ENCODE measurements at places on chromosomes 5 and 9.
A peak's percentile ranks its signal among the peaks of the same experiment; 100 is the strongest.

- no peak for DNase-seq
Observed at GRCh38 chr9:115966660-115967059, 186.9 kb upstream of the PAPPA start.

- peak; percentile 10 for DNase-seq
Observed at GRCh38 chr5:163867324-163867723, 361.9 kb downstream of the MAT2B start.

- DNase-seq, result peak; percentile 31
Observed at GRCh38 chr9:72856972-72857623, 95.8 kb downstream of the ALDH1A1 start.

DNA sequence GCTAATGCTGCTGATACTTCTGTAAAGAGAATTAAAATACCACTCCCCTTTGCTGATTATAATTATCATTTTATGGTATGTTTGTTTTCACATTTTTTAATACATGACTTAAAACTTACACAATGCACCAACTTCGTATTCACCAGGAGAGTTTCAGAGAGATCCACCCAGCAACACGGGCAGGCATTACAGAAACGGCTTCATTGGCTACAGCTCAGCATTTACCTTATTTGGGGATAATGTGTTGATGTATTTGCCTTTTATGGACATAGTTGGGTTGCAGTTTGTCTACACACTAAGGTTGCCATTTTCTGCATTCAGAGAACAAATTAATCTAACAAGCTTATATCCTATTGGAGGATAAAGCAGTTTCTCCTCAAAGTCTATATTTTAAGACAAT is 423.6 kb downstream of the PRDM9 start:
- no peak for DNase-seq

DNA sequence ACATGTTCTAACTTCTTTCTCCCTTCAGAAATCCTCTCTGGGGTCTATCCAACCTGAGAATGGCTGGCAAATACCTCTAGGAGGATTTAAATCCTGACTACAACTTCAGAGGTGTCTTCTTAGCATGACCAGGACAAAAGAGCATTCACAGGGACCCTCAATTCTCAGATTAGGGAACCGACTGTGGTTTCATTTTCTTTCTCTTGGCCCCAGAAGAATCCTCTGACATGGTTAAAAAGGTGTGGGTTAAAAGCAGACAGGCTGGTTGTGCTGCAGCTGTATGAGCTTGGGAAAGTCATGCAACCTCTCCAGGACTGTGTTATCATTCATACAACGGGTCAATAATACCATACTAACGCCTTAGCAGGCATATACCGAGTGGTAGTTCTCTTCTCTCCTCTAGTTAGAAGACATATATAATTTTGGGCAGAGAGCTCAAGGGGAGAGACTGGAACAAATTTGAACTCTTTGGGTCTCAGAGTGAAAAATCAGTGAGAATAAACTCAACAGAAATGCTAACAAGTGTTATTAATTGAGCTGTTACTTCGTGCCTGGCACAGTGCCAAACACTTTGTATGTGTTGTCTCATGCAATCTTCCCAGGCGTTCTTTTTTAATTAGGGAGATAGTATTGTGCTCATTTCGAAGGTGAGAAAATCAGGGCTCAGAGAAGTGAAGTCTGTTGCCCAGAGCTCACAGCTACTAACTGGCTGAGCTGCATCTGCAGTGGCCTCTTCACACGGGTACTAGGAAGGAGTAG is 35.2 kb downstream of the INSYN2B start:
- DNase-seq, result no peak

DNA sequence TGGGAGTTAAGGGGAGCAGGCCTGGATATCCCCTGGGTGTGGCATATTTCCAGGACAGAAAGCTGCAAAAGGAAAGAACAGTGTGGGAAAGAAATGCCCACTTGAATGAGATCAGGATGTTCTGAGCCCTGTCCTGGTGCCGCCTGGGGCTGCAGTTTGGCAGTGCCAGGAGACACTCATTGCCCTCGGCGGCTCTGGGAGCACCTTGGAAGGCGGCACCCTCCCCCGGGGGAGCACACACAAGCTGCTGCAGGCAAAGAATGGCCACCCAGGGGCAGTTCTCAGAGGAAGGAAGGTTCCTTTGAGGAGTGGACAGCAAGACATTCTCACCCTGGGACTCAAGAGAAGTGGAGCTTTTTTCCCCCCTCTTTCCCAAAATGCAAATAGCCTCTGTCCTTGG is 305.3 kb downstream of the NTRK2 start:
- no peak for DNase-seq

GRCh38 chr5:180155365-180155926 is 53.6 kb downstream of the RASGEF1C start:
- DNase-seq, result no peak

DNA sequence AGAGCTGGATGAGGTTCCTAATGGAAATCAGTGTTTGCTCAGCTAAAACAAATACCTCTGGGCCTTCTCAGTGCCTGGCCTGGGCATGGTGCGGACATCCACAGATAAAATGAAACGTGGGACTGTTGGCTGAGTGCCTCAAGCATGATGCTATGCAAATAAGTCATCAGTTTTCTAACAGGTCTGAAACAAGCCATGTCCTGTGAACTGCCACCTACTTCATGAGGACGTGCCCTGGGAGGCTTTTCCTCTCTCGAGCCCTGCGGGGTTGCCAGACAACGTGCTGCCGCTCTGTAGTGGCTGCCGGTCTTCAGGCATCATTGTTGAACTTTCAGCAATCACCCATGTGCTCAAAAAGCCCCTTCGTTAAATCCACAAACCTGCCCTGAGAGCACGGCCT is 240.4 kb upstream of the IRX2 start:
- no peak for DNase-seq

DNA sequence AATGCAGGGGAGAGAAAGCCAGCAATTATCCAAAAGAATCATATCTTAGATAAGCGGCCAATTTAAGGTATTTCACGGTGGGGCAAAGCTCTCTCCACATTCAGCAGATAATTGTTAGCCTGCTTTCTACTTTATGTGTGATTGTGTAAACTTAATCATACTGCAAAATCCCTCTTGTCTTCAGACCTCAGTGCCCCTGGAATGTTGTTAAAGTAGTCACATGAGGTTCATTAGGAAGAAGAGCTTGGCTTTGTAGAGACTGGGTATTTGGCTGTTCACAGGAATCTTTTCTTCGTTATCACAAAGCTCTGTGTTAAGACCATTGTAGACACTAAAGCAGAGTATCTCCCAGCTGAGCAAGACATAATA is 127.0 kb downstream of the RFK start:
- no peak for DNase-seq

- DNase-seq, result no peak
Observed at GRCh38 chr5:158920736-158921135, 179.0 kb downstream of the EBF1 start.

DNA sequence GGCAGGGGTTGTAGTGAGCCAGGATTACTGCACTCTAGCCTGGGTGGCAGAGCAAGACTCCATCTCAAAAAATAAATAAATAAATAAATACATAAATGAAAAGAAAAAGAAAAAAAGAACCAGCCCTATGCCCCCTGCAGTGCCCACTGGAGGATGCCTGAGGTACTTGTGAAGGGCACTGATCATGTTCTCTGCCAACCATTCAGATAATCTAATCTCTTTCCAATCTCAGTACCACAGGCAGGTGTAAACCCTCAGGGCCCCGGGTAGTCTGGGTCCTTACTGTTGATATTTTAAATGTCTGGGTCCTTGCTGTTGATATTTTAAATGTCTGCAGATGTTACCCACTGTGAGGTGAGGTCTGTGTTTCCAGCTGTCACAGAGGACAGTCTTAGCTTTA is 321.8 kb upstream of the ADCY2 start:
- no peak for DNase-seq

- no peak for DNase-seq
Observed at GRCh38 chr5:145938776-145939539, 2.6 kb downstream of the SH3RF2 start.

- no peak for DNase-seq
Observed at GRCh38 chr9:99303177-99303576, 81.1 kb downstream of the SEC61B start.

GRCh38 chr9:119181561-119181960 is 187.7 kb downstream of the BRINP1 start:
- DNase-seq, result no peak

- peak; percentile 36 for DNase-seq
Observed at GRCh38 chr9:104094534-104095015, 466 bp downstream of the SMC2 start.

DNA sequence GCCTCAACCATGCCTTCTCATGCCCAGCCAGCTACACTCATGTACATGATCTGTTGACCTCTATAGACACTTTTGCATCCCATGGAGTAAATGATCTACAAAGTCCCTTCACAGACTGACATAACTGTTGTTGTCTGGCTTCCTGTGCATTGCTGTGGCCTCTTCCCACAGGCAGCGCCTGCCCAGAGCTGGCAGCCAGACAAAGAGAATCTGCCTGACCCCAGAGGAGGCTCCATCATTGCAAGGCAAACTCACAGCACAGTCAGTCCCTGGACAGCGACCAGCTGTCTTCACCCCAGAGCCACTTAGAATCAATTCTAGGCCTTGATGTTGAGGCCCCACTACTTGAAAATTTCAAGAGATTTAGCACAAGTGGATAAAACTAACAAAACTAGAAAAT is 65.5 kb downstream of the INSYN2B start:
- no peak for DNase-seq

GRCh38 chr9:71608825-71609447 is 159.4 kb downstream of the CEMIP2 start:
- no peak for DNase-seq

DNA sequence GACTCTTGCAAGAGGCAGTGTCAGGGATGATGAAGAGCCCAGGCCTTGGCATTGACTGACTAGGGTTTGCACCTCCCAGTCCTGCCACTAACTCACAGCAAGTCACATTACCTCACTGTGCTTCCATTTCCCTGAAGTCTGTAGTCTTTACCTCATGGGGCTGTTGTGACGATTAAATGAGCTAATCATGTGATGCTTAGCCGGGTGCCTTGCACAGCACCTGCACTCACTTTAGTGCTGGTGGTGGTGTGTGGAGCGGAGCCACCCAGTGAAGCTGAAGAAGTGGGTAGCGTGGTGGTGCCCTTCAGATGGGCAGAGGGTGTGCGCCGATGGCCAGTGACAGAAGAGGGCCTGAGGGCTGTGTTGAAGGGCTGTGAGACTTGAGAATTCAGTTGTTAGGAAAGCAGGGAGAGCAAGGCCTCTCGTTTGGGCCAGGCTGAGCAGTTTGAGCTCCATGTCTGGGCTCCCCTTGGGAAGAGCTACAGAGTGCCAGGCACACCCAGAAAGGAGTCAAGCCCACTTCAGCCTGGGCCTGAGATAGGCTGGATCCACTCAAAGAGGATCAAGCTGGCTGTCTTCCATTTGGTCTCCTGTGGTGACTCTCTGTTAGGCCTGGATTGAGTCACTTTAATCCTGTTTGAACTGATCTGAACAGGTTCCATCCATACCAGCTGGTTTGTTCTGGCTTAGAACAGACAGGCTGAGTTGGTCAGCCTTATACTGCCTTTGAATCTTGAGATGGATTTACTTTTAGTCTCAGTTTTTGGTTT is 42.5 kb downstream of the RALGPS1 start:
- DNase-seq, result peak; percentile 28

GRCh38 chr9:27487927-27488326 is 36.2 kb upstream of the IFNK start:
- DNase-seq, result no peak

- DNase-seq, result no peak
Observed at GRCh38 chr5:75603371-75603770, 7.9 kb upstream of the ANKDD1B start.

DNA sequence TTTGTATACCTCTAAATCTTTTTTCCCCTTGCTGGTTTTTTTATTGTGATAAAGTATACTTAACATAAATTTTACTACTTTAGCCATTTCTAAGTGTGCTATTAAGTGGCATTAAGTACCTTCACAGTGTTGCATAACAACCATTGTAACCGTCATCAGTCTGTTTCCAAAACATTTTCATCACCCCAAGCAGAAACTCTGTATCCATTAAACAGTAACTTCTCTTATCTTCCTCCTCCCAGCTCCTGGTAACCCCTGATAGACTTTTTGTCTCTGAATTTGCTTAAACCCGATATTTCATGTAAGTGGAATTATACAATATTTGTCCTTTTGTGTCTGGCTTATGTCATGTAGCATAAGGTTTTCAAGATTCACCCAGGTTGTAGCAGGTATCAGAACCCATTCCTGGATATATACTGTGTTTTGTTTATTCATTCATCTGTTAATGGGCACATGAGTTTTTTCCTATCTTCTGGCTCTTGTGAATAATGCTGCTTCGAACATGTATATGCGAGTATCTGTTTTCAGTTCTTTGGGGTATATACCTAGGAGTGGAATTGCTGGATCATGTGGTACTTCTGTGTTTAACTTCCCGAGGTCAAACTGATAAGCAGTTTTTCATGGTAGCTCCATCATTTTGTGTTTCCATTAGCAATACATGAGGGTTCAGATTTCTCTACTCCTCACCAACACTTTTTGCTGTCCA is 66.4 kb downstream of the EHMT1 start:
- no peak for DNase-seq

- no peak for DNase-seq
Observed at GRCh38 chr9:137919649-137920141, 42.1 kb downstream of the CACNA1B start.

GRCh38 chr5:123929055-123929474 is 417.1 kb downstream of the CSNK1G3 start:
- no peak for DNase-seq

- no peak for DNase-seq
Observed at GRCh38 chr5:174300941-174301761, 255.6 kb downstream of the NSG2 start.

- DNase-seq, result no peak
Observed at GRCh38 chr5:55410845-55411244, 103.1 kb downstream of the MTREX start.

GRCh38 chr5:41851116-41851515 is 19.1 kb downstream of the OXCT1 start:
- no peak for DNase-seq

GRCh38 chr5:101590384-101590783 is 687.3 kb upstream of the ST8SIA4 start:
- no peak for DNase-seq

GRCh38 chr9:6068983-6069382 is 53.6 kb upstream of the RANBP6 start:
- no peak for DNase-seq

Data from HTR-8/SVneo (cell line).